Activated CD4-positive, alpha-beta T cell treated with anti-CD3 and anti-CD28 coated beads, Interleukin-2, amount 10 ng/mL, durations not matched to agents 7 days and 5 days (primary cell): ENCODE measurements at places on chromosomes 4 and X. TPM values are rescaled to one million over a fixed set of nuclear protein-coding genes. Genes with fewer than 3 reads are reported as not detected.

- DNase-seq: no peak
These were observed 37.0 kb upstream of the CLNK start for GRCh38 chr4:10721616-10722015.

- DNase-seq: no peak
These were observed 708.4 kb upstream of the FRG1 start for GRCh38 chr4:189232274-189232673.

The KLKB1 gene
- 0.33 TPM for total RNA-seq

The EXOC1L gene
- not detected for total RNA-seq

DNA sequence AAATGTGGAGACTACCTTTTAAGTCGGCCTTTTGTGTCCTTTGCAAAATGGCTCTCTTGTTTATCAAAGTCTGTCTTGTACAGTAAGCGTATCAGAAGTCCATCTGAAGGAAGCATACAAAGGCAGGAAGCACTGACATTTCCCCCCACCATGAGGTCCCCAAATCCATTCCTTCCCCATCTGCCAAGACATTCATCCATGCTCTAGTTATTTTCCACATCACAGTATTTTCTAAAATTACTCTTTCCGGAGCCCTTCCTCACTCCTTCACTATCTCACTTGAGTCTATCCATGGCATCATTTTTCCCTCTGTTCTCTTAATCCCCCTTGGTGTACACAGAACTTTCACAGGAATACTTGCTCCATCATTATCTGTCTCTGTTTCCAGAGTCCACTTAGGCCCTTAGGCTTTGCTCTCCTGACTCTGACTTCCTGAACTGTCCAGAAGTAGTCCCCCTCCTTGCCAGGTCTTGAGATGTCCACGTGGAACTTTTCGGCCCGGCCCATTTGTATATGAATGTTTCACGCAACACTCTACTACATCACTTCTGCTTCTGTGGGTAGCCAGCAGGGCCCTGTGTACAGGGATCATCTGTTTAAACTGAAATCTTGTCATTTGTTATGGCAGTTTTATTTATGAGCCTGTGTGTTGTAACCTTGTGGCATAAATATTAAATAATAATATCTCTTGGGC lies 2.1 kb downstream of the SEL1L3 start:
- DNase-seq: no peak

- no peak for DNase-seq
These were observed 14.6 kb downstream of the NPNT start for GRCh38 chr4:105909787-105910281.

DNA sequence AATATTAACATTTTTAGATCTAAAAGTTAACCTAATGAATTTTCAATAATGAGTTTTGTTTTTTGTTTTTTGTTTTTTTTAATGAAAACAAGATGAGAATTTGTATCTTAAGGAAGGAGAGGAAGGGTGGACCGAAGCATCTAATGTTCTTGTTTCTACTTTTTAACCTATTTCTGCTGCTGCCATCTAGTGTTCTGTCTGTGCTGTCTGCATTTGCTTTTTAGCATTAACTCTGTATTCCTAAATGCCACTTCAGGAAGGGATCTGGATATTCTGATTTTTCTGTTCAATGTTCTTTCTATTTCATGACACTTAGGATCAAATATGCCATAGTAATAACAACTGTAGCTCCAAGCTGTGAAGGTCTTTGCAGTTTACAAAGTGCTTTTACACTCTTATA lies 161.7 kb downstream of the BRWD3 start:
- DNase-seq: no peak

GRCh38 chr4:125679989-125680388 lies 365.2 kb downstream of the FAT4 start:
- DNase-seq: no peak

DNA sequence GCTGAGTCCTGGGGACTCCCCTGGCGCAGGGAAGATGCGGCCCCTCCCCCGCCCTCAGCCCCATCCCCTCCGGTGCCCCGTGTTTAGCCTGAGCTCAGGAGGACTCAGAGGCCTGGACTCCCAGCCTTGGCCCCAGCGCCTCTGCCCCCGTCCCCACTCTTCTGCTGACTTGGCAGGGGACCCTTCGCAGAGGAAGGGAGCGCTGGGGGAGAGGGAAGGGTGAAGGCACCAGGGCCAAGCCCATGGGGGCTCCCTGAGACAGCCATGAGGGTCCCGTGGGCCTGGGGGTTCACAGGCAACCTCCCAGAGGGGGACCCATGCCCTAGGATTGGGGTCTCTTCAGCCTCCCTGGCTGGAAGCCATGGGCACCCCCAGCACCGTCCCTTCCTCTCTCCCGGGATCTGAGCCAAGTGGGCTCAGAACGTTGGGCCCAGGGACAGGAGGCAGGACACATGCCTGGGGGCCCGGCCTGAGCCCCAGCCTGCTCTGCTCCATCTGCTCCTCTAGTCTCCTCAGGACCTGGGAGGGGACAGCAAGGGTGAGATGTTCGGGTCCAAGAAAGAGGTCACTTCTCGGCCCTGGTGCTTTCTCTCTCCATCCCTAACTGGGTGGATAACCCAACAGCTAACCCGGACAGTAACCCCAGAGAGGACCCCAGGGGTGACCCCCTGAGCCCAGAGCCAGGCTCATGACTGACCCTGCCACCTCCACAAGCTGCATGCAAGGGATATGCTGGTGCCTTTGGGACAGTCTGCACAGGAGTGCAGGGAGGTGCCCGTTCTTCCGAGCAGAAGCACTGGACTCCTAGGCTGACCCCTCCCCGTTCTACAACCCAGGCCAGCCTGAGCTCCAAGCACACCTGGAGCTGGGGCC lies 1.5 kb upstream of the CPLX1 start:
- no peak for DNase-seq
